ENCODE measurements at places on chromosomes 2 and 18.
A peak's percentile ranks its signal among the peaks of the same experiment; 100 is the strongest.

GRCh38 chr2:2244508-2244907, 86.6 kb downstream of the MYT1L start:
- no peaks in the 10 kb centered on the region for H3K36me3 ChIP-seq
- no peak overlapping the region for H3K4me3 ChIP-seq
- no peak overlapping the region for H3K27ac ChIP-seq

GRCh38 chr2:20832606-20833005, 9.7 kb upstream of the LDAH start:
- no peak overlapping the region for H3K4me3 ChIP-seq
- H3K36me3 ChIP-seq: no peaks in the 10 kb centered on the region
- 0 out of 2 replicates have a peak, but pooled peaks cover 3% of the 10 kb centered on the region for H3K27me3 ChIP-seq
- no peaks in the 10 kb centered on the region for H3K4me1 ChIP-seq

DNA sequence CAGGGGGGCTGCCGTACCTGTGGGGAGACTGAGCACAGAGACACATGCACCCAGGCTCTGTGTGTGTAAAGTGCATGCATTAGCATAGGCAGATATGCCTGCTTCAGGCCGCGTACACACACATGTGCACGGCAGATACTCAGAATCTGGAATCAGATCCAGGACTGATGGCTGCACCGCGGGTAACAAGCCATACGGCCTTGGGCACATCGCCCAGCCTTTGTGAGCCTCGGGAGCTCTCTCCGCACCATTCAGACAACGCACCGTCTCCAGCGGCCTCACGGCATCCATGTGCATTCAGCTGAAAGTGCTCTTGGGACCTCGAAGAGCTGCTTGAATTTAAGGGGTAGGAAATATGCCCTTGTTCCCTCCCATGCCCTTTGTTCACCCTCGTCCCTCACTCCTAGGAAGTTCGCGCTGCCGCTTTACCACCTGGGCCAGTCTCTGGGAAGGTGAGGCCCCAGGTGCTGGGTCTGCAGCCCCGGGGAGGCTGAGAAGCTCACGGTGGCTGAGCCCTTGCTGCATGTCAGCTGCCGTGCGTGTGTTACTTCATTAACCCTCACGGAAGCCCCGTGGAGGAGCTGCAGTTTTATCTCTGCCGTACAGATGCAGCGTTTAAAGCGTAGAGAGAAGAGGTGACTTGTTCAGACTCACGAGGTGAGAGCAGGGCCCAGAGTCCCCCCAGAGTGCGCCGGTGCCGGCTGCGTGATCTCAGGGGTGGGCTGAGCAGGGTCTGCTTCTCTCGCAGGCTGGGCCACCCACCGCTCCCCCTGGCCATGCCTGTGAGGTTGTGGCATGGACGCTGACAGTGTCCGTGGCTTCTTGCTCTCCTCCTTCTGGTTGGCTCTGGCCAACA, 377.7 kb upstream of the MYT1L start:
- no peak overlapping the region for H3K27ac ChIP-seq
- H3K36me3 ChIP-seq: no peaks in the 10 kb centered on the region
- H3K27me3 ChIP-seq: no peaks in the 10 kb centered on the region

DNA sequence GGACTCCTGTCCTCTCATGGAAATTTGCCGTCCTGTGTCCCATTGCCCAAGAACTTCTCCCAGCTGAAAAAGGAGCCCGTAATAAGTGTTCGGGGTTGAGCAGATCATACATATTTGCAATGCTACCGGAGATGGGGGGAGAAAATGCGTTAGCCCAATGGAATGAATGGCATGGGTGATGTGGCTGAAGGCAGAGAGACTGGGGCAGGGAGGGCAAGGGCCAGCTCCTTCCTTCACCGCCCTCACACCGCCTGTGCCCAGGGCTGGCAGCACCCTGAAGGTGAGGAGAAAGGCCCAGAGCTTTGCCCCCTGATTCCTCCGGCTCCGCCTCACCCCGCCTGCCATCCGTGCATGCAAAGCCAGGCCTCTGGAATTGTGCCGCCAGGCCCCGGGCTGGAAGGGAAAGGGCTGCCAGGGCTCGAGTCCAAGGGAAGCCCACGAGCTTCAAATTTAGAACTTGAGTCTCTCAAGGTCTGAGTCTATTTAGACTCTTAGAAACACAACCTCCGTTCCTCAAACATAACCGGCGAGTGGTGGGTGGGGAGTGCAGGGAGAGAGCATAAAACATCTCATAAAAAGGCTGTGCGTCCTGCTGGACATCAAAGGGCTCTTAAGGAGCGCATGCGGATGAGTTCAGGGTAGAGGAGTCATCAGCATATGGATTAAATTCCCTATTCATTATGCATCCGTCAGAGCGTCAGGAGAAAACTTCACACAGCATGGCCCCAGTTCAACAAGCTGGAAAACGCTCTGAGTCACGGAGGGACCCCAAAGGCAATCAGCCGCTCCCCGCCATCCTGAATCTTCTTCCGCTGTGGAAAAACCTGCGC, 121.7 kb upstream of the GLI2 start:
- DNase-seq: no peak
- H3K27ac ChIP-seq: no peak overlapping the region
- H3K36me3 ChIP-seq: no peaks in the 10 kb centered on the region
- no peak overlapping the region for H3K4me3 ChIP-seq

DNA sequence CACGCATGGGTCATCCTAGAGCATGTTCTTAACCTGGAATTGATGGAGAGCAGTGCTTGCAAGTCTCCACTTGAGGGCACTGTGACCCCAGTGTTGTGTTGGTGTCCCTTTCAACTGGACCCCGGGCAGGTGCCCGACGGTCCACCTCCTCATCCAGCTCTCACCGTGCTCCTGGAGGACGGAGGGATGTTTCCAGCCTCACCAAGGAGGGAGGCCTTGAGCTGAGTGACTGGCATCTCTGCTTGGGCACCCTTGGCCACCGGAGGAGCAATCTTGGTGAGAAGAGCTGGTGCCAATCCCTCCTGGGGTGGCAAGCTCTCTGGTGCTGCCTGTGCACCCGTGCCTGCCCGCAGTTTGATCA, 45.4 kb upstream of the ASB18 start:
- no peaks in the 10 kb centered on the region for H3K27me3 ChIP-seq
- H3K27ac ChIP-seq: no peak overlapping the region

DNA sequence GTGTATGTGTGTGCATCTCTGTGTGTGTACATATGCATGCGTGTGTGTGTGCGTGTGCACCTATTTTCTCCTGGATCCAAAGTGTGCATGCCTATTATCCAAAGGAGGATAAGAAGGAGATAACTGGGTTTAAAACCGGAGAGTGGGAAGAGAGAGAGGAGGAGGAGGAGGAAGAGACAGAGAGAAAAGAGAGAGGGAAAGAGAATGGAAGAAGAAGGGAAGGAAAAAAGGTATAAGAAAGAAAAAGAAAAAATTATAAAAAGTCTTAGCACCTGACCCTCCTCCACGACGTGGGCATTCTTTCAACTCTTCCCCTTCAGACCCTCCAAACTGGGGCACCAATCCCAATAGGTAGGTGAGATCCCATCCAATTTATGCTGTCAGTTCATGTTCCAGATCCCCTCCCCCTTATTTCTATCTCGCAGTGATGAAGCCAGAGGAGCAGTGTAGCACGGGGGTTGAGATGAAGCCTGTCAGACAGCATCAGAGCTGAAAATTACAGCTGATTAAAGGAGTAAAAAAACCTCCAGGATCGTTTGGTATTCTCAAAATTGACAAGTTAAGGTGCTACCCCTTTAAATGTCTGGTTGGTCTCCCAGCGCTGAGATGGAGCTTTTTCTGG, 386.7 kb upstream of the ATP5MC3 start:
- H3K36me3 ChIP-seq: no peaks in the 10 kb centered on the region
- no peak for DNase-seq
- no peaks in the 10 kb centered on the region for H3K27me3 ChIP-seq
- no peaks in the 10 kb centered on the region for H3K4me1 ChIP-seq

GRCh38 chr2:121254748-121255147, 30.3 kb downstream of the TFCP2L1 start:
- H3K4me1 ChIP-seq: no peaks in the 10 kb centered on the region
- no peak overlapping the region for H3K27ac ChIP-seq
- no peak overlapping the region for H3K4me3 ChIP-seq
- no peaks in the 10 kb centered on the region for H3K27me3 ChIP-seq
- H3K36me3 ChIP-seq: no peaks in the 10 kb centered on the region
- DNase-seq: no peak

DNA sequence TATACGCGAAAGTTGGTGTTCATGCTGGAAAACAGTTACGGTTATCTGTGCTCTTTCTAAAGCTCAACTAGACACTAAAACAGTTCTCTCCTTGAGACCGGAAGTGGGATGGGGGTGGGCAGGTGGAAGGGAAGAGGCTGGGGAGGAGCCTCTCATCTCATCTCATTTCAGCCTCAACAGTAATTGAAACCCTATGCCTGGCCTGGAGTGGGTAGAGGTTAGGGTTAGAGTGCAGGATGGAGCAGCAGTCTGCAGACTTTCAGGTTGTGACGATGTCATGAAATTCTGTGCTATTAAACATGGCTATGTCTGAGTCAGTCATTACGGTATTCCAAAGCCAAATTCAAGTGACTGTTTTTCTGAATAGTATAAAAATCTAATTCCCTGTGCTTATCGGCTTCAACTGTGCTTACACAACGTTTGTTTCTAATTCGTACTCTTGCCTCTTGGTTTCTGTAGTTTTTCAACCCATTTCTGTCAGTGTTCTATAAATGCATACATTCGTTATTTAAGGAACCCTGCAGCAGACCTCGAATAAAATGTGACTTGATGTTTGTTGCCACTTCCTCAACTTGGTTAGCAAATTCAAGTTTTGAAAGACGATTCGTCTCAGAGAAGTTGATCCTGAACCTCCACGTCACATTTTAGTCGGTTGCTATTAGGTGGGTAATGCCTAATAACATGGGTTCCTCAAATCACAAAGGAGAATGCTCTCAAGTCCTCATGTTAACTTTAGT, 75.8 kb upstream of the TCF7L1 start:
- peaks cover 16% of the 10 kb centered on the region for H3K4me1 ChIP-seq
- H3K27ac ChIP-seq: no peak overlapping the region
- no peaks in the 10 kb centered on the region for H3K36me3 ChIP-seq
- no peaks in the 10 kb centered on the region for H3K27me3 ChIP-seq
- H3K4me3 ChIP-seq: no peak overlapping the region

GRCh38 chr2:240557808-240558207, at the start of gene ANKMY1:
TSS of gene ANKMY1 (minus strand) at chr2:240557988. CDS start at chr2:240557335, 653 bp downstream.
- H3K4me3 ChIP-seq: peak within 1 kb of the TSS; percentile 56
- DNase-seq: peak; percentile 95
- no peak within 1 kb of the TSS for H3K27ac ChIP-seq
- H3K36me3 ChIP-seq: no peaks in the 10 kb centered on the region
- peaks cover 15% of the 10 kb centered on the region for H3K4me1 ChIP-seq

GRCh38 chr2:16037808-16038457, 97.6 kb downstream of the MYCN start:
- peaks cover 6% of the 10 kb centered on the region for H3K4me1 ChIP-seq
- DNase-seq: no peak
- no peaks in the 10 kb centered on the region for H3K36me3 ChIP-seq
- H3K4me3 ChIP-seq: no peak overlapping the region
- no peaks in the 10 kb centered on the region for H3K27me3 ChIP-seq
- H3K27ac ChIP-seq: no peak overlapping the region

DNA sequence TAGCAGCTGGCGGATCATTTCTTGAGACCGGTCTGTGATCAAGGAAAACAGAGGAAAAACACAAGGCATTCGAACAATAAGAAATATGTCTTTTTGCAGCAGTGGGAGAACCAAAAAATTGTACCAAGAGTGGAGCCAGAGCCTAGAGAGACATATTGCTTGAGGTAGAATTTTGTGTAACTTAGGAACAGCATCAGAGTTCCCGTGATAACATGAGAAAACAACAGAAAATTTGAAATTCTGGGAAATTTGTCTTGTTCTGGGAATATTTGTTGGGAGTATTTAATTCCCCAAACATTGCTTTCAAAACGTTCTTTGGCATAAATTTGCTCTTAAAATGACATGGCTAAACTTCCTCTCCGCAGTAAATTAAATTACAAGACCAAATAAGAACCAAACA, 267.5 kb downstream of the GPD2 start:
- no peaks in the 10 kb centered on the region for H3K36me3 ChIP-seq
- H3K27ac ChIP-seq: no peak overlapping the region
- no peak for DNase-seq
- no peak overlapping the region for H3K4me3 ChIP-seq
- no peaks in the 10 kb centered on the region for H3K27me3 ChIP-seq
- H3K4me1 ChIP-seq: peaks cover 45% of the 10 kb centered on the region

GRCh38 chr2:23692851-23693605, 233.9 kb downstream of the ATAD2B start:
- H3K27me3 ChIP-seq: no peaks in the 10 kb centered on the region
- no peaks in the 10 kb centered on the region for H3K4me1 ChIP-seq
- H3K4me3 ChIP-seq: no peak overlapping the region
- no peak overlapping the region for H3K27ac ChIP-seq
- no peak for DNase-seq
- no peaks in the 10 kb centered on the region for H3K36me3 ChIP-seq

- no peaks in the 10 kb centered on the region for H3K27me3 ChIP-seq
- H3K36me3 ChIP-seq: no peaks in the 10 kb centered on the region
- no peaks in the 10 kb centered on the region for H3K4me1 ChIP-seq
- no peak overlapping the region for H3K27ac ChIP-seq
- DNase-seq: no peak
These were observed 179.9 kb downstream of the ETAA1 start for GRCh38 chr2:67576991-67577390.

DNA sequence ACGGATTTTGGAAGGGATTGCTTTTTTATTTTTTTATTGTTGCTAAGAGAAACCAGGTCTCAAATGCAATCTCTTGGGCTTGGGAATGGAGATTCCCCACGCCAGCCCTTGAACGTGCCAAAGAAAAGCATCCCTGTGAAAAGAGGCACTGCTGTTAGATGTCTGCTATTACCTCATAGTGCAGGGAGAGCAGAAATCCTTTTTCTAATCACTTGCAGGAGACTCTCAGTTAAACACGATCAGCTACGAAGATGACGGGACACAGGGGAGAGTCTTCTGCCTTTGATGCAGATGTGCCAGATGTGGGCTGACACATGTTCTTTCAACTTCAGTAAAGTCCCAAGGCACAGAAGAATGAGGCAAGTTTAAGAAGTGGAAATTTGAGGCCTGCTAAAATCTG, 381.6 kb upstream of the TRIB2 start:
- no peak for DNase-seq
- no peak overlapping the region for H3K4me3 ChIP-seq
- no peaks in the 10 kb centered on the region for H3K27me3 ChIP-seq
- no peak overlapping the region for H3K27ac ChIP-seq
- no peaks in the 10 kb centered on the region for H3K36me3 ChIP-seq

- no peak overlapping the region for H3K4me3 ChIP-seq
- H3K4me1 ChIP-seq: no peaks in the 10 kb centered on the region
- no peak overlapping the region for H3K27ac ChIP-seq
These were observed 49.9 kb downstream of the CD8B2 start for GRCh38 chr2:106537047-106537446.

DNA sequence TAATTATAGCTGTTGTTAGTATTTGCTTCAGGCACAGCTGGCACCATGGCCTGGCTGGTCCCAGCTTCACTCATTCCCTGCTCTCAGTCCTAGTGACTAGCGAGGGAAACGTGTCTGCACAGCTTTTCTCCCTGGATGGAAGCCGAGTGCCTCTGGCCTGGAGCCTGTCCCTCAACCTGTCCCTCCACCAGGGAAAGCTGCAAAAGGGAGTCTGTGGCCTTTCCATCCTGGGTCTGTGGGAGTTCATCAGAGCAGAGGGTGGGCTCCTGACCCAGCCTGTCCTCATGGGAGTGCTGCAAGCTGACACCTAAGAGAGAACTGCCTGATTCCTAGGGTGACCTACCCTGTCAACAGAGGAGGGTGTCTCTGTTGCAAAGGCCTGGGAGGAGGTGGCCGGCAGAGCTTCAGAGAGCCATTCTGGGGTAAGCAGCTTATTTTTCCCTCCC, 118.3 kb downstream of the CAPN13 start:
- no peak overlapping the region for H3K27ac ChIP-seq
- H3K36me3 ChIP-seq: no peaks in the 10 kb centered on the region
- H3K27me3 ChIP-seq: no peaks in the 10 kb centered on the region
- no peak for DNase-seq

Measured in GM23338 (cell line).